ENCODE measurements at places on chromosomes 5 and 9.

GRCh38 chr5:10525124-10525495, 38.8 kb upstream of the ANKRD33B start:
- no peak for DNase-seq

- no peak for DNase-seq
These were observed 100.4 kb downstream of the GLDC start for GRCh38 chr9:6545017-6545691.

GRCh38 chr5:23302438-23302837, 205.0 kb upstream of the PRDM9 start:
- DNase-seq: no peak

- DNase-seq: no peak
These were observed 5.9 kb downstream of the FAM78A start for GRCh38 chr9:131270171-131271015.

DNA sequence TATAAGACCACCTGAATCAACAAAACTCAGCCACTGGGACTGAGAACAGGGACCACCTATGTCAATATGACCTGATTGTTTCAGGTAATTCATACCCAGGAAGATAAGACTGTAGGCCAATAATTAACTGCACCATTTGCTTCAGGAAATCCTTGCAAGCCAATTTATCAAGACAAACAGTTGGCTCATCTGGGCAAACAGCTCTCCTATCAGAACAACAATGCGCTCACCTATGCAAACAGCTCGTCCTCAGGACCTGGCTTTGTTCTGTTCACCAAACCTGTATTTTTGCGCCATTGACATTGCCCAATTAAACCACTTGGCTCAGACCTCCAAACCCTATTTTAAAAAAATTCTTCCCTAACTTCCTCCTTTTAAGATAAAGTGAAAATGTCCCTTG, 92.3 kb upstream of the MARCHF11 start:
- DNase-seq: no peak

All from neural crest cell (in vitro differentiated cells).